Natural killer cell treated with Interleukin-12 subunit alpha and Interleukin-12 subunit beta and Interleukin-15 and Interleukin-18, amount 100 ng/mL, for 72 hours (primary cell): ENCODE measurements at places on chromosomes 1 and 21. TPM values are rescaled to one million over a fixed set of nuclear protein-coding genes. Genes with fewer than 3 reads are reported as not detected.

The AGT gene
- total RNA-seq: not detected

The PGD gene
- total RNA-seq: 430 TPM

The OR2T33 gene
- not detected for total RNA-seq

The ACTL8 gene
- not detected for total RNA-seq

The SPOCD1 gene
- not detected for total RNA-seq

GRCh38 chr21:38142224-38142623 is 114.6 kb upstream of the KCNJ15 start:
- no peak for DNase-seq

- DNase-seq: no peak
Measured at GRCh38 chr1:6572653-6573383, 7.0 kb upstream of the ZBTB48 start.

DNA sequence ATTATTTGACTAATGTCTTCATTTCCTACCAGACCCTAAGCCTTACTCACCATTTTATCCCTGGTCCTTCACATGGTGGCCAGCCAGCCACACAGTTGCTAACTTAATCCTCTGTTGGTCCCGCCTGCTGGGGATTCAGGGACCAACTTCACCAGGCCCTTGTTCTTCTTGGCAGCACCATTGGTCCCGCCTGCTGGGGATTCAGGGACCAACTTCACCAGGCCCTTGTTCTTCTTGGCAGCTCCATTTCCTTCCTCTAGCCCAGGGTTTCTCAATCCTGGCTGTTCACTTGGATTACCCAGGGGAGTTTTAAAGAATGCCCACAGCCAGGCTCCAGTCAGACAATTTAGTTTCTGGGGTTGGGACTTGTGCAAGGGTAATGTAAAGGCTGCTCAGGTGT is 233.1 kb upstream of the CSF3R start:
- DNase-seq: no peak

DNA sequence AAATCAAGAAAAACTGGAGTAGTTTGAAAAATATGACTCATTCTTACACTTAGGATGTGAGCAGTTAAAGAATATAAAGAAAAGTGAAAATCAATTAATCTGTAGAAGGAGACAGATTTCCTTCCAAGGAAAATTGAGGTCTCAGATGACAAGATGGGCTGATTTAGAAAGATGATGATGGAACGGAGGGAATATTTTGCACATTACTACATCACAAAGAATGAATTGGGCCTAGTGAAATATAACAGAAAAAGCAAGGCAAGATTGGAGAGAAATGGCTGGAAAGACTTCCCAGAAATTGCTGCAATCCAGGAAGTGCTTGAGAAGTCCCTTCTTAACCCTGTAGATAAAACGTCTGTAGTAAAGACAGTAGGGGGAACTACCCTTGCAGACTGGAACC is 169.1 kb upstream of the SYT6 start:
- no peak for DNase-seq

DNA sequence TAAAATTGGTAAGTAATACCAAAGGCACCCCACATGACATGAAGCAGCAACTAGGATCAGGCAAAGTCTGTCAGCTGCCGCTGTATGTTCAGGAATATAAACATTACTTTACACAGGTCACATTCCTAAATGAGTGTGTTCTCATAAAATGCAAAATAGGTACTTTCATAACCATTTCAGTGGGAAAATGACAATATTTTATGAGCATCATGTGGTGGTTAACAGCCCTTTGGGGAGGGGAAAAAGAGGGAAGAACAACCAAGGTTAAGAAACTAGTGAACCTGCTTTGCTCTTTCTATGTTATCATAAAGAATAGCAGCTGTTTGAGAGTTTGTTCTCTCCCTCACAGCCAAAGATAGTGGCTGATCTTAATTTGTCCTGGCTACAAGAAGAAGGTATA is 105.4 kb upstream of the LBR start:
- DNase-seq: no peak

DNA sequence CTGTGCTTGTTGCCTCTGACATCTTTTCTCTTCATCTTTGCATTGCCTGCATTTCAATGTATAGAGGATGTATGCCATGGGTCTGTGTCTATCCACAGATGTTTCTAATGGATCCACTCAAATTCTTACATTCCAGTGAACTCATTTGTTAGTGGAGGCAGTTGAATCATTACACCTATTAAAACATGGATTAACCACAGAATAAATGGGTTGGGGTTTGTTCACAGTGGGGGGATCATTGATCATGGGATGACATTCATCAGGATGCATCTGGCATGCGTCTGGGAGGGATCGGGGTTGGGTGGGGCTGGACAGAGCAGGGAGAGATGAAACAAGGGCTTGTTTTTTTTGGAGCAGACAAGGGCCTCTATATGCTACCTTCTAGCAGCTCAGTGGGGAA is 182.5 kb downstream of the RHOU start:
- peak; percentile 1 for DNase-seq

- no peak for DNase-seq
Measured at GRCh38 chr1:168422203-168422847, 121.5 kb downstream of the XCL2 start.

DNA sequence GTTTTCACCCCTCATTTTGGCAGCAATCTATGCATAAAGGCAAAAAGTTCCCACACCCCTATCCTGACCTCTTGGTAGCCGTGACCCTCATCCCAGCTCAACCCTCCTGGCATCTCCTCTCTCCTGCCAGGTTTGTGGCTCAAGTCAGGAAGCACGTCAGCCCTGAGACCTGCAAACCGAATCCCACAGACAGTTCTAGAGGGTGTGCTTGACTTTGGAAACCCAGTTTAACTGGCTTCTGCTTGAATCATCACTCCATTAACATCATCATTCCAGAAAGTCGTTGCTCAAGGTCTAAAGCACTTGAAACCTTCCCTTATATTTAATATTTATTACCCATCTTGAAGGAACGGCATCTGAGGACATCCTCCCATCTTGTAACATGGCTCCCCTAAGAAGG is 133.4 kb upstream of the ERG start:
- DNase-seq: no peak

DNA sequence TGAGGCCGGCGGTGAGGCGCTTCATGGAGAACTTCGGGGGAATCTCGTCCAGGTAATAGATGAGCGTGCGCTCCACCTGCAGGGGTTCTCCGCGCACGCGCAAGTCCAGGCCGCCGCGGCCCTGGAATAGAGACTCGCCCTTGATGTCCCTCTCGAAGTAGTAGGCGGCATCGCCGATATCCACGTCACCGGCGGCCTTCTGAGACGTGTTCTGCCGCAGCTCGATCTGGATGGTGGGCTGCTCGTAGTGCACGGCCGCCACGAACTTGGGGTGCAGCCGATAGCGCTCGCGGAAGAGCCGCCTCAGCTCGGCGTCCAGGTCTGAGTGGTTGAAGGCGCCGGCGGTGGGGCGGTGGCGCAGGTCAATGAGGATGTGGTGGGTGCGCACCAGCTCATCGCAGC is 726 bp downstream of the TACSTD2 start:
- no peak for DNase-seq

- DNase-seq: no peak
Measured at GRCh38 chr1:214550013-214550856, 1.2 kb downstream of the PTPN14 start.

- no peak for DNase-seq
Measured at GRCh38 chr1:81330521-81330920, 470.2 kb upstream of the ADGRL2 start.
